ENCODE measurements at places on chromosomes 11 and 22.
A peak's percentile ranks its signal among the peaks of the same experiment; 100 is the strongest.

DNA sequence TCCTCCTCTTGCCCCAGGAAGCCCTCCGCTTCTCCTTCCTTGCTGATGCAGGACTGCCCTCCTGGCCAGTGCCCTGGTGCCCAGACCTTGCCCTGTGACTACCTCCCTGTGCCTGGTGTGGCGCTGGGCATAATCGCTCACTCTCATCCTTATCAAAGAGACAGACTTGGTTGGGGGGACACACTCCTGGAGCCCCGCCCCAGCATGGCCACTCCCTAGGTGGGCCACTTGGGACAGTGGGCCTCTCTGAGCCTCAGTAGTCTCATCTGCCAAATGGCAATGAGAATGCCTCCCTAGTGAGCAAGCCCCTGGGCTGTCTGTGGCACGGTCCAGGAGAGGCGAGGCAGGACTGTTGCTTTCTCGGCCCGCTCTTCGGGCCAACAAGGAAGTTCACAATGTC is 72.7 kb upstream of the TSPAN18 start:
- DNase-seq = no peak

GRCh38 chr11:115739146-115739545 is 234.9 kb upstream of the CADM1 start:
- no peak for DNase-seq

DNA sequence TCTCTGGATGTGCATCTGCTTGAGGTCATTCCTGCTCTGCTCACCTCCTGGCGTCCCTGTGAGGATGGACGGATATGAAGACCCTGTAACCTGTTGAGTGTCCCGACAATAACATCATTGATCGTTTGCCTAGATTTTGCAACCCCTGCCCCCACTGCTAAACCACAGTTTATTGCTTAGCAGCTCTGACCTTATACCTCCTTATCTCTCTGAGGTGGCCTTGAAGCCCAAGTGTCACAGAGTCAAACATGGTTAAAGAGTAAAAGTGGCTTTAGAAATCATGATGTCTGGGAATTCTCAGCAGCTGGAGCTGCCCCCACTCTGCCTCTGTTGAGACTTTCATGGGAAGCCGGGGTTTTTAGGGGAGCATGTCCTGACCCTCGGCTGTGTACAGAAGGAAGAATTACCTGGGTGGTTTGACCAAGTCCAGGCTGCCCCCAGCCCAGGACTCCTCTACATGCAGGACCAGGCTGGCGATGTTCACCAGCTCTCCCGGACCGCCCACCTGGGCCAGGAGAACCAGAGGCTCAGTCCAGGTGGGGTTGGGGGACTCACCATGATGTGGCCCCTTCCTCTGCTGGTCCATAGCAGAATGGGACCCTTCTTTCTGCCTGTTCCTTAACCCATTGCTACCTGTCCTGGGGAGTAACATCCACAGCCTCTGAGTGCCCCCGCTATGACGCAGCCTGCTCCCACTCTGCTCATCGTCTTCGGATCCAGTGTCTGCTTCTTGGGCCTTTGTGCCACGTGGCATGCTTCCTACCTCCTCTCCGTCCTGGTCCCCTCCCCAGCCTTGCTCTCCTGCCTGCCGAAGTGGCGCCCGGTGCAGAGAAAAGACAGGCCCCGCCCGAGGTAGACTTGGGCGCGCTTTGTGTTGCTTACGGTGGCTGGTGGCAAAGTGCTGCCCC is 33.4 kb upstream of the FTH1 start:
- no peak for DNase-seq

DNA sequence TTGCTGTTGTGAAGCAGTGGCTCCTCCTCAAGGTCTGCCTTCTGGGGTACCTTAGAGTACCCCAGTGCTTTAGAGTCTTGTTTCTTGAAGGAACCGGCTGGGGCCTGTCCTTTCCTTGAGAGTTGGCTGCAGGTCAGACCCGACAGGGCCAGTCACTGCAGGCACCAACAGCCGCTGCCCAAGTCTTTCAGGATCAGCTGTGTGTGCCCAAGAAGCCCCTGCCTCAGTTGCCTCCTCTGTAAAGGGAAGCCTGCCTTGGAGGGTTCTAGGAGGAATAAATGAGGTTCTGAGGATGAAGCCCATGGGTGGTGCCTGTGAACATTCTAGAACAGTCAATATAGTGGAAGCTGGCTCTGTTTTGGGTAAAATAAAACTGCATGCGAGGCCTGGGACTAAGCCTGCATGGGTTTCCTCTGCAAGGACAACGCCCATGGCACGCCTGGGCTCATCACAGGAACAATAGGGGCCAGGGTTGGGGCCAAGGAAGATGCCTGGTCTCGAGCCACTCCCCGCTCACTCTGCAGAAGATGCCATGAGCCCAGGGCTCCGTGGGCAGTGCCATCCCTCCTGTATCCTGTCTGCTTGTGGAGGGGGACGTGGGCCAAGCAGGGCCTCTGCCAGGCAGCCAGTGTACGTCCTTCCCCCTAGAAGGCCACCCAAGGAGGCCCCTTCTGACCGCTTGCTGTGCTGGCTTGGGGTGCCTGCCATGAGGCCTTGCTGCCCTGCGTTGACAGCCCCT is 81.6 kb downstream of the MED15 start:
- no peak for DNase-seq

GRCh38 chr11:130737866-130738431 is 178.3 kb downstream of the SNX19 start:
- no peak for DNase-seq

DNA sequence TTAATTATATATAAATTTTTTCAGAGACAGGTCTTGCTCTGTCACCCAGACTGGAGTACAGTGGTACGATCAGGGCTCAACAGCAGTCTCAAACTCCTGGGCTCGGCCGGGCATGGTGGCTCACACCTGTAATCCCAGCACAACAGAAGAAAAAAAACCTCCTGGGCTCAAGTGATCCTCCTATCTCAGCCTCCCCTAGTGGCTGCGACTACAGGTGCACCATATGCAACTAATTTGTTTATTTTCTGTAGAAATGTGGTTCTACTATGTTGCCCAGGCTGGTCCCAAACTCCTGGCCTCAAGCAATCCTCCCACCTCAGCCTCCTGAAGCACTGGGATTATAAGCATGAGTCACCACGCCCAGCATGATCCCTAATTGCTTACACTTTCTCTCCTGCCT is 56.1 kb upstream of the SLC35C1 start:
- DNase-seq = no peak

- DNase-seq = no peak
Measured at GRCh38 chr11:63686926-63687325, 5.6 kb downstream of the RTN3 start.

GRCh38 chr11:72189455-72190250 is 2.3 kb upstream of the FOLR1 start:
- DNase-seq = no peak

DNA sequence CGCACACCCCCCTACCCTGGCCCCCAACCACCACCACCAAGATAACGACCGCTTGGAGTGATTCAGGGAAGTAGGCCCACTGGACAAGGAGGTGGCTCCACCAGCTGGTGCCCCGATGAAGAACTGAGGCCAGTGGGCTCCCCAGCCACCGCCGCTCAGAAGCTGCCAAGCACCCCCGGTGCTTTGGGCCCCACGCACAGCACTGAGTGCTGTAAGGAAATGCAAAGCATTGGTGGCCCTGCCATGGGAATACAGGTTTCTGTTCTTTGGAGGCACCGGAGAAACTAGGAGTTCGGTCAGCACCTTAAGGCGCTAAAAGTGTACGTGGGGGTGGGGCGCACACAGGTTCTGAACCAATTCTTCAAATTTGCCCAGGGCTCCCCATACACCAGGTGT is 664 bp upstream of the PRSS23 start:
- DNase-seq = no peak

DNA sequence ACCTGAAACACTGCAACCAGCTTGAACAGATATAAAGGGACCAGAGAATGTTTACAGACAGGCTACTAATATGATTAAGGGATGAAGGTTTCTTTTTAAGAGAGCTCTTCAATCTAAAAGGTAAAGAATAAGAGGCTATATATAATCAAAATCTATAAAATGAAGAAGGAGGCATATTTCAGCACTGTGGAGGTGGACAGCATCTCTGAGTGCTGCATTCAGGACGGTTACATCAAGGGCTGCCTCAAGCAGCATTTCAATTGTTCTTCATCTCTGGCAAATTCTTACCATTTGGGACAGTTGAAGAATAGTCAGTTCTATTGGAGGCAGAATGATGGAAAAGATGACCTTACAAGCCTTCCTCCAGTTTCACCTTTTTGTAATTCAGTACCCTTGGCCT is 139.6 kb upstream of the LMO1 start:
- DNase-seq = no peak

- DNase-seq = peak; percentile 77
Measured at GRCh38 chr11:73999581-74000306, 9.1 kb downstream of the UCP3 start.

DNA sequence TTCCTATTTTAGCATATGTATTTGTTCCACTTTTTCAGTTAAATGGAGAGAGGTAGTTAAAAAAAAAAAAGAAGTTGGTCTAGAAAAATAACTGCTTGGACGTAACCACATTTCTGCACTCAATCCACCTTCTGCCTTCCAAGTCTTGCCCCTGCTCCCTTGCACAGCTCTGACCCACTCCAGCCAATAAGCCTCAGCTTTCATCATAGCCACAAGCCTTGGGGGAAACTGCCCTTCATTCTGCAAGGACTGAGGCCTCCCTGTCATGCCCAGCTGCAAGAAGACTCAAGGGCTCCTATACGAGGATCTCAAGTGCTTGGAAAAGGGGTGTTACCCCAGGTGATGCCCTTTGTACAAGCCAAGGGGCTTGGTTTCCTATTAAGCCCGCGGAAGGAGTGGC is 36.0 kb upstream of the OAF start:
- DNase-seq = no peak

DNA sequence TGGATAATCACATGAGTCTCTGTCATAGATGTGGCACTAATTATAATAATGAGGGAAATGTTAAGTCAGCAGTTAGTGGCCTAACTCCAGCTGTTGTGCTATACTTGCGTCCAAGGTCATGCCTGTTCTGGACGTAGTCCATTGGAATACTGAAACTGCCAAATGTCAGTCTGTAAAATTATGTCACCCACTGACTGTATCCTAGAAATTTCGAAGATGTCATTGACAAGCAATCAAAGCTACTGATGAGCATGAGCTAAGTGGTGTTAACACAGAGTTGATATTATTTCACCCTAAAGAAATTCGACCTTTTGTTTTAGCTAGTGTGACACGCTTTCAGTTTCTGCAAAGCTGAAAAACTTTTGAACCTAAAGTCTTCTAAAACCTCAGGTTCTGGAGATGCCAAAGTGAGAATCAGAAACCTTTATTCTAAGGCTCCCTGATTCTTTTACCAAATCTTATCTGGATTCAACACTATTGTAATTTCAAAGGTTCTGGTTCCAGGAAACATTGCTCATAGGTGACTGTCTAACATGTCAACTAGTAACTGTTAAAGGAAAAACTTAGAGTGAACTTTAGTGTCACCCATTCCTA is 14.9 kb upstream of the ME3 start:
- no peak for DNase-seq

DNA sequence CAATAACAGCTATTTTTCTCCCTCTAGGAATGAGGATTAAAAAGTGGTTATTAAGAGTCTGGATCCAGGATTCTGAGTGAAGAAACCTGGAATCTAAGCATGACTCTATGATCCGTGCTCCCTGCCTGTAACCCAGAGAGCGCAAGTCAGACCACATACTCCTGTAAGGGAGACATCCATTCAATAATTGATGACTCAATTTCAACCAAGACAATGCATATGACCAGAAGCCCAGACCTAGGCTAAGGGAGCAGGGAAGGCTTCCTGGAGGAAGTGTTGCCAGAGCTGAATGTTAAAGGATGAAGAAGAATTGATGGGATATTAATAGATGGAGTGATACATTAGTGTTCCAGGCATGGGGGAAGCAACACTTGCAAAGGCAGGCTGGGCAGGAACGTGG is 13.8 kb upstream of the PAMR1 start:
- no peak for DNase-seq

- no peak for DNase-seq
Measured at GRCh38 chr11:72642043-72642883, 32.0 kb downstream of the PDE2A start.

GRCh38 chr22:29798801-29799200 is 31.6 kb downstream of the UQCR10 start:
- no peak for DNase-seq

DNA sequence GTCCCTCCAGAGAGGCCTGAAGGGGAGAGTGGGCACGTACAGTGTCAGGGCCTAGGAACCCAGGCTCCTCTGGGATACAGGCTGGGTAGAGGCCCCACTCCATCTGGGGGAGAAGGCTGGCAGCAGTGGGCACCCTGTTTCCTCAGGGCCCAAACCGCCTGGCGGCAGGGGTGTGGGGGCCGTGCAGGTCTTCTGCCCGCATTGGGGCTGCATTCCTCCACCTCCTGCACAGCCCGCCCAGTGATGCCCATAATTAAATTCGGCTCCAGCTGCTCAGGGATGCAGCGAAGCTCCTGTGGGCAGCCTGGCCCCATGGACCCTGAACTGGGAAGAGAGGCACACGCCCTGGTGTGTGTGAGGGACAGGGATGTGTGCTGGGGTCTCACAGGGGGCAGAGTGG is 35.4 kb downstream of the KCNQ1OT1 start:
- no peak for DNase-seq

DNA sequence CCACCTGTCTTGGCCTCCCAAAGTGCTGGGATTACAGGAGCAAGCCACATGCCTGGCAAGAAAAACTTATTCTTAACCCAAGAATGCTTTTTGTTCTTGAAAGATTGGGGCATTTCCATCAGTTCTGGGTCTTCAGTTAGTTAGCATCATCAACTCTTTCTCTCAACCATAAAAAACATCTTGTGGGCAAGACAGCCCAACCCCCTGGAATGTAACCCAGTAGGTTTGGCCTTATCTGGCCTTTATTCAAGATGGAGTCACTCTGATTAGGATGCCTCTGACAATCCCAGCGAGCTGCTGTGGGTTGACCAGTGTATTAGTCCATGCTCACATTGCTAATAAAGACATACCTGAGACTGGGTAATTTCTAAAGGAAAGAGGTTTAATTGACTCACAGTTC is 9.2 kb upstream of the TPCN2 start:
- DNase-seq = no peak

DNA sequence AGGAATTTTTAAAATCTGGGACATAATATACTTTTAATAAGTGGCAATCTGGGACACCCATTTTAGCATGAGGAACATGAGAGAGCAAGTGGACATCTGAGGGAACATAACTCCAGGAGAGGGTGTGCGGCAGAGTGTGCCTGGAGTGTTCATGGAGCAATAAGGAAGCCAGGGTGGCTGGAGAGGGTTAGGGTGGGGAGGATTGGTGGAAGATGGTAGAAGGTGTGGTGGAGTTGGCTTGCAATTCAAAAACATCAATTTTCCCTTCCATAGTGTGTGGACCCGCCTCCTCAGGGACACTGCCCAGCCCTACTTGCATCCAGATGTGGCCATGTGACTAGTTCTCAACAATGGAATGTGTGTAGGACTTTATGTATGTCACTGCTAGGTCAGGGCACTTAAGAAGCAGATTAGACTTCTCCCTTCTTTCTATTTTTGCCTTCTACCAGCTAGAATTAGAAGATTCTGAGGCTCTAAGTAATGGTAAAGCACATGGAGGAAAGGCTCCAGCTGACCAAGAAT is 4.4 kb upstream of the DENND5A start:
- no peak for DNase-seq

- no peak for DNase-seq
Measured at GRCh38 chr11:128872594-128872993, 5.5 kb upstream of the KCNJ1 start.

GRCh38 chr22:39408807-39409206 is 9.2 kb downstream of the TAB1 start:
- no peak for DNase-seq
